CD4-positive, alpha-beta memory T cell (primary cell): ENCODE measurements at places on chromosomes 3 and 15. TPM values are rescaled to one million over a fixed set of nuclear protein-coding genes. Genes with fewer than 3 reads are reported as not detected.

SRGAP3 gene
- total RNA-seq, result 2.2 TPM

- H3K36me3 ChIP-seq, result no peaks in the 10 kb centered on the region
- peaks cover 4% of the 10 kb centered on the region for H3K4me1 ChIP-seq
- H3K4me3 ChIP-seq, result no peak overlapping the region
- H3K27me3 ChIP-seq, result no peaks in the 10 kb centered on the region
These were observed 162.2 kb downstream of the LPP start for GRCh38 chr3:188316021-188316722.

DNA sequence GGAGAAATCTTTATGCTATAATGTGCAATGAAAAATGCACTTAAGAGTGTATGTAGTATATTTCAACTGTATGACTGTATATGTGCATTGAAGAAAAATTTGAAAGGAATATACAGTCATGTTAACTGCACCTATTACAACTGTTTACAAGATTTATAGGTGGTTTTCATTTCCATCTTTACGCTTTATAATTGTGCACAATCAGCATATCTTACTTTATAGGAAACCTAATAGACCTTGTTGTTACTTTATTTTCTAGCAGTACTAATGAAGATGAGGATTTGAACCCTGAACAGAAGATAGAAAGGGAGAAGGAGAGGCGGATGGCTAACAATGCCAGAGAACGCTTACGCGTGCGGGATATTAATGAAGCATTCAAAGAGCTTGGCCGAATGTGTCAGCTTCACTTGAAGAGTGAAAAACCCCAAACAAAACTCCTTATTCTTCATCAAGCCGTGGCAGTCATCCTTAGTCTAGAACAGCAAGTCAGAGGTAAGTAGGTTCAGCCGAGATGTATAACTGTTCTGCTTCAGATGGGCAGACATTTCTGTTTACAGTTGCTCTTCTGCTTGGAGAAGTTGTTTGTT is 103.4 kb upstream of the CGNL1 start:
- H3K4me3 ChIP-seq, result no peak overlapping the region
- no peak overlapping the region for H3K27ac ChIP-seq
- H3K36me3 ChIP-seq, result peaks cover 24% of the 10 kb centered on the region
- DNase-seq, result no peak
- no peaks in the 10 kb centered on the region for H3K4me1 ChIP-seq
- H3K27me3 ChIP-seq, result no peaks in the 10 kb centered on the region

DNA sequence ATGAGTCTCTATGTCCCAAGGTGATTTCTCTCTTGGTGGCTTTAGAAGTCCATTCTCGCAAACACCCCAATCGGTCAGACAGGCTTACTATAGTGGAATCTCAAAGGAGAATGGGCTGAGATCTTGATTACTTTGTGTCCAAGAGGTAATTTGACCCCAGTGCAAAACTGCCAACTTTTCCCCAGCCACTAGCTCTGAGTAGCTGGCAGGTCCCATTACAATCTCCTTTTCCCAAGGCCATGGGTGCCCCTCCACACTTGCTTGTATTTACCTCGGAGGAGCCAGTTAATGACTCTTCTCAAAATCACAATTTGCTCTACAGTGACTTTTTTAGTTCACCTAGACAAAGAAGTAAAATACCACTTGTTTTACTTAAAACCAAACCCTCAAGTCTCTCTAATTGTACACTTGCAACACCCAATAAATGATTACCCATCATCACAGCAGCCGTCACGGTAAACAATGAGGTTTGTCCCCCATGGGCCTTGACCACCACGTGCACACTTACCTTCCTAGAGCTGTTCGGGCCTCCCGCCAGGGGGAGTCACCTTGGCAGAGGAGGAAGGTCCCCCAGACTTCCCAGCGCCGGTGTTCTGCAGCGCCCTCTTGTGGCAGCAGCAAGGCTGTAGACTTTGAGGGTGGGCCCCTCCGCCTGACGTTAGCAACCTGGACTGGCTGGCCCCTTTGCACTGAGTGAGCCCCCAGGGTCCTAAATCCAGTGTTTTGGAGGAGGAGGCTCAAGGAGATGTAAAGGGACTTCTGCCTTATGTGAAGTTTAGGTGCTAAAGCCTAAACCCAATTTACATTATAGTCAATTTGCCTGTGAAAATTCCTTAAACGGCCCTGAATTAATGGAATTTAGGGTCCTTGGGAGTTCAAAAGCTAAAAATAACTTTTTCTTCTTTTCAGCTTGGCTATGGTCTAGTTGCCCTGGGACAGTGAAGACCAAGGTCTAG is 18.7 kb upstream of the HDAC11 start:
- H3K27me3 ChIP-seq, result no peaks in the 10 kb centered on the region
- no peaks in the 10 kb centered on the region for H3K36me3 ChIP-seq
- peaks cover 4% of the 10 kb centered on the region for H3K4me1 ChIP-seq
- peak; percentile 74 for DNase-seq
- H3K4me3 ChIP-seq, result no peak overlapping the region

- no peak overlapping the region for H3K27ac ChIP-seq
- no peaks in the 10 kb centered on the region for H3K27me3 ChIP-seq
- H3K36me3 ChIP-seq, result no peaks in the 10 kb centered on the region
- no peak overlapping the region for H3K4me3 ChIP-seq
- no peak for DNase-seq
- no peaks in the 10 kb centered on the region for H3K4me1 ChIP-seq
These were observed 56.8 kb upstream of the SPATA12 start for GRCh38 chr3:57003676-57004075.

GRCh38 chr15:67955252-67955651 is 98.9 kb upstream of the PIAS1 start:
- no peaks in the 10 kb centered on the region for H3K4me1 ChIP-seq
- no peaks in the 10 kb centered on the region for H3K27me3 ChIP-seq
- H3K27ac ChIP-seq, result no peak overlapping the region
- no peaks in the 10 kb centered on the region for H3K36me3 ChIP-seq
- no peak for DNase-seq
- no peak overlapping the region for H3K4me3 ChIP-seq

PLSCR4 gene
- total RNA-seq, result not detected

DNA sequence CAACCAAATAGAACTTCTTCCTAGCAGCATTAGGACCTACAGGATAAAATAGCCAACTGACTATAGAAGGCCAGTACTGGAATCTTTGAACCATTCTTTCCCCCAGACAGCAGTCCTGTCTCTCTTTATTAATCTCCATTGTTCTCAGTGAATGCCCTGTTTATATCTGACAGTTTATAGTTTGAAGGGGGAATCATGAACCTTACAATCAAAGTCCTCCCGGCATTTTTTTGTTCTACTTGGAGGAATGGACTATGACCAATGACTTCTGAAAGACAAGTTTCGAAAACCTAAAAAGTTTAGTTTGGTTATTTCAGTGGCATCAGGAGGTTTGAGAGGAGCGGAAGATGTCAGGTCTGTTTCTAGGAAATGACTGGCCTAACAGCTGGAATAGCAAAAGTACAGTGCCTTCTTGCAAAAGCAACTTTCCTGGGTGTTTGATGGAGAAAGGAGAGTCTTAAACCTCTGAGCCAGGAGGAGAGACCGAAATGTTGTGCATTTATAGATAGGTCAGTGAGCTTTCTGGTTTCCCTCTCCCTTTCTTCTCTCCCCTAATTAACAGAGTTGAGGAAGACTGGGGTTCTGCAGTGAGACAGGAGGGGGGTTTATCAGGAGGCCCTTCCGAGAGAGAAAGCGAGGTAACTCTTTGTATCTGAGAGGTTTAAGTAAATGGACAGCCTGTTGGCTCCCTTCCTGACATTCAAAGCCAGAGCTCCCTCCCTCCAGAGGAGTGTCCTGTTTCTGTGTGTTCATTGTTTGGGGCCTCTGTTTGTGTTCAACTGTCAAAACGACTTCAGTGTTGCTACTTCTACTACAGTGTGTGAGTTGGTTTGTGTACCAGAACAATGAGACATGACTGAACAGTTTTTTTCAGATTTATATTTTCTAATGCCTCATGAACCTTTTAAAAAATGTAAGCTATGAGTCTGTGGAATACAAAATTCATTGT is 383.0 kb upstream of the RARB start:
- H3K27ac ChIP-seq, result no peak overlapping the region
- H3K27me3 ChIP-seq, result no peaks in the 10 kb centered on the region
- no peak overlapping the region for H3K4me3 ChIP-seq
- no peaks in the 10 kb centered on the region for H3K4me1 ChIP-seq
- no peak for DNase-seq
- H3K36me3 ChIP-seq, result no peaks in the 10 kb centered on the region

DNA sequence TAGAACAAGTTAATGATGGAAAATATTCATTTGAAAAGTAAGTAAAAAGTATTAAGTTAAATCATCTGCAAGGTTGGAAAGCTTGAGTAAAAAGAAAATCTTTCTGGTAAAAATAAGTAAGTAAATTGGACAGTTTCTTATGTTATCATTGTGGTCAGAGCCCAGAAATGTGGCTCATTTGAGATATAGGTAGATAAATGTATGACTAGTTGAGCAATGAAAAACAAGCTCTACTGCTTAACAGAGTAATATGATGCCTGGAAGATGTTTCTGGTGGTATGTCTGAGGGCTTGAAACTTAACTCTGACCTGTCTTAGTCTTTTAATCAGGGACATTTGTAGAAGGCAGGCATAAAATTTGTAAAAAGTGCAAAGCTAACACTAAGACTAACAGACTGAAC is 444.0 kb downstream of the MFSD1 start:
- no peaks in the 10 kb centered on the region for H3K4me1 ChIP-seq
- H3K4me3 ChIP-seq, result no peak overlapping the region
- no peaks in the 10 kb centered on the region for H3K27me3 ChIP-seq
- no peaks in the 10 kb centered on the region for H3K36me3 ChIP-seq
- H3K27ac ChIP-seq, result no peak overlapping the region

- H3K4me3 ChIP-seq, result no peak overlapping the region
- no peak for DNase-seq
- no peaks in the 10 kb centered on the region for H3K27me3 ChIP-seq
These were observed 494.3 kb upstream of the ADAMTS9 start for GRCh38 chr3:65182085-65182484.

GRCh38 chr15:31740203-31740602 is 290.1 kb upstream of the CHRNA7 start:
- DNase-seq, result no peak
- H3K36me3 ChIP-seq, result no peaks in the 10 kb centered on the region
- no peaks in the 10 kb centered on the region for H3K27me3 ChIP-seq
- H3K4me3 ChIP-seq, result no peak overlapping the region

HRH1 gene
- 0.81 TPM for total RNA-seq

EXD1 gene
- total RNA-seq, result not detected

GOLGA8T gene
- 0.72 TPM for total RNA-seq

PLA1A gene
- total RNA-seq, result not detected
